ENCODE measurements at places on chromosomes 5 and 9. TPM values are rescaled to one million over a fixed set of nuclear protein-coding genes. Genes with fewer than 3 reads are reported as not detected.

Gene SOHLH1
- not detected for total RNA-seq

Gene RASGRF2
- total RNA-seq, result 5.1 TPM

Gene DOCK8
- under 0.01 TPM for total RNA-seq

Gene CAVIN4
- 2.4 TPM for total RNA-seq

Gene CHSY3
- 43.7 TPM for total RNA-seq

Gene CDH9
- 0.59 TPM for total RNA-seq

Gene QRFP
- not detected for total RNA-seq

Gene RGMB
- total RNA-seq, result 83.9 TPM

Gene SYK
- total RNA-seq, result not detected

Gene ABHD17B
- total RNA-seq, result 47.5 TPM

Gene ITGA2
- 72.5 TPM for total RNA-seq

Gene SLC35D2
- 19.4 TPM for total RNA-seq

Gene HRH2
- total RNA-seq, result not detected

Gene STXBP1
- 50.8 TPM for total RNA-seq

Gene SMIM15
- total RNA-seq, result 102 TPM

Gene BSPRY
- total RNA-seq, result not detected

Gene DMGDH
- total RNA-seq, result 0.30 TPM

Gene GPX3
- total RNA-seq, result 1.2 TPM

Gene NR2F1-AS1
- total RNA-seq, result 15.4 TPM

Gene SPATA31E1
- not detected for total RNA-seq

Gene ASPN
- not detected for total RNA-seq

Gene CCL27
- 0.59 TPM for total RNA-seq

Gene ANXA6
- 489 TPM for total RNA-seq

Gene OLFM1
- 2.9 TPM for total RNA-seq

Gene SLC34A1
- total RNA-seq, result not detected

Gene TLX3
- not detected for total RNA-seq

Gene LHX6
- not detected for total RNA-seq

Gene TBC1D9B
- 90.9 TPM for total RNA-seq

Gene ANGPTL2
- 19.0 TPM for total RNA-seq

Gene ADAMTSL2
- 4.8 TPM for total RNA-seq
